ENCODE measurements at places on chromosomes 4 and X.

DNA sequence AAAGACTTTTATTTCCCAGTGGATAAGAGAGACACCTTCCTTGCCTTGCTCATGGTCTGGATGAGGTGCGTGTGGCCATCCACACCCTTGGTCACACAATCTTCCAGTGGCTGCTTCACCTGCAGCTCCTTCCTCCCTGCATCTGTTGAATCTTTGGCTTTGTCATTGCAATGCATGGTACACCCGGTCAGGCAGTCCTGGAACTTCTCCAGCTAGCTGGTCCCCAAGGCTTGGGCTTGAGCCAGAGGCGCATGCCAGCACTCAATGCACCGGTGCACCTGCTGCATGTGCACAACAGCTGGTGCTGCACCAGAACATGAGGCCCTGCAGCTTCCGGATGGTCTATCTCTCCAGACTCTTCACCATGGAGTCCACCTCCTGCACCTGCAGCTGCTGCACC lies 31.7 kb downstream of the SCML1 start:
- DNase-seq: no peak

- no peak for DNase-seq
These were observed 34.5 kb downstream of the MGAT4D start for GRCh38 chr4:140463614-140464013.

GRCh38 chr4:42417550-42417949 lies 20.3 kb downstream of the SHISA3 start:
- DNase-seq: no peak

DNA sequence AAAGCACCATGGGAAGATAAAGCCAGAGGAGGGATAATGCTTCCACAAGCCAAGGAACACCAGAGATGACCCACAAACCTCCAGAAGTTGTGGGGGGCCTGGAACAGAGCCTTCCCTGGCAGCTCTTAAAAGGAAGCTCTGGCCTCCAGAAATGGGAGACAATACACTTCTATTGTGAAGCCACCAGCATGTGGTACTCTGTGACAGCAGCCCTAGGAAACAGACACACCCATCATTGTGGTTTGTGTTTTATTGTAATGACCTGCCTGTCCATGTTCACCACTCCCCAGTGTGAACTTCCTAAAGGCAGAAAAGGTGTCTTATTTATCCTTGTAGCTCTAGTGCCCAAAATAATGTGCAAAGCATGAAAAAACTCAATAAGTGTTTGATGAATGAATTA lies 264.1 kb upstream of the GATB start:
- no peak for DNase-seq

DNA sequence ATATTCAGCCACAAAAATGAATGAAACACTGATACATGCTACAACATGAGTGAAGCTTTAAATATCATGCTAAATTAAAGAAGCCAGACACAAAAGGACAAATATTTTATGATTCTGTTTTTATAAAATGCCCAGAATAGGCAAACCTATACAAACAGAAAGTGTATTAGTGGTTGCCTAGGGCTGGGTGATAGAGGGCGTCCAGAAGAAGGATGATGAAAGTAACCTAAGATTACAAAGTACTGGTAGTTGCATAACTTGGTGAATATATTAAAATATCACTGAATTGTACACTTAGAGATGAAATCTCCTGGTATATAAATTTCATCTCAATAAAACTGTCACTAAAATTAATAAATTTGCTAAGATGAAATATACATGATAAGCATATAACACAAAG lies 67.5 kb downstream of the FBXW7 start:
- no peak for DNase-seq
